ENCODE measurements at places on chromosomes 13 and 19. TPM values are rescaled to one million over a fixed set of nuclear protein-coding genes. Genes with fewer than 3 reads are reported as not detected.

Gene ZNF610
- 20.0 TPM for total RNA-seq

Gene QPCTL
- 2.4 TPM for total RNA-seq

Gene ZFP30
- total RNA-seq: 51.6 TPM

Gene ZNF415
- 13.0 TPM for total RNA-seq

Gene PRSS57
- total RNA-seq: not detected

Gene CGB5
- total RNA-seq: not detected

DNA sequence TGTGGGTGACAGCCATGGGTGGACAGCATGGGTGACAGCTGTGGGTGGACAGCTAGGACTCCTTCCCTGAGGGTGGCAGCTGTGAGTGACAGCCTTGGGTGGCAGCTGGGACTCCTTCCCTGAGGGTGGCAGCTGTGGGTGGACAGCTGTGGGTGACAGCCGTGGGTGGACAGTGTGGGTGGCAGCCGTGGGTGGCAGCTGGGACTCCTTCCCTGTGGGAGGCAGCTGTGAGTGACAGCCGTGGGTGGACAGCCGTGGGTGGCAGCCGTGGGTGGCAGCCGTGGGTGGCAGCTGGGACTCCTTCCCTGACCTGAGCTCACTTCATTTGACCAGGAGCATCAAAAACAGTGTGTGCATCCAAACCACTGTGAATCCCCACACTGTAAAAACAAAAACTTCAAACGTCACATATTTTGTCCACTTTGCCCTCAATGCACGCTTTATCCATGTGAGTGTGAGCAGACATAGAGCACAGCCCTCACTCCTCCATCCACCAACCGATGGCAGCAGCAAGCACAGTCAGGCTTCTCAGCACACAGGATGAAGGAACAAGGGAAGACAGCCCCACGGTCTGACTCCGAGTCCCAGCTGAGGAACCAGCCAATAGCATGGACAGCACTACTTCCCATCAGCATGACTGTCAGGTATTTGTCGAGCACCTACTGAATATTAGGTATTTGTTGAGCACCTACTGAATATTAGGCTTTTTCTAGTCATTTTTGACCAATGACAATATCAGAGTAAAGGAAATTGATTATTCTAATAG lies 1.6 kb upstream of the CFAP97D2 start:
- DNase-seq: no peak

DNA sequence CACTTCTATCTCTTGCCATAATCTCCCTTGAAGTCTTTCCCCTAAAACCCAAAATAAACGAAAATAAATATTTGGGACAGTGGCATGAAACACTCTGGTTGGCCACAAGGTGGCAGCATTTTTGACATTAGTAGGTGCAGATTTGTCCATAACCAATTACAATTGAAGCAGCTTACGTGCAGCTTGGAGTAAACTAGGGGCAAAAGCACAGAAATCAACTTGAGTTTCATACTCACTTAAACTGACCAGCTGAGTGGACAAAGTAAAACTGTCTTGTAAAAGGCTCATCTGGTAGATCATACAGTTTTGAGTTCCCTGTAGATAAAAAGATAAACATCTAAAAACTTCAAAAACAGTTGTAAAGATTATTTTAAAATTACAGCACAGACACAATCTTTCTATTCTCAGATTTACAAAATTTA lies 18.8 kb downstream of the PDCD5 start:
- peak; percentile 55 for DNase-seq

- DNase-seq: no peak
These were observed 6.0 kb upstream of the CCDC97 start for GRCh38 chr19:41303954-41304353.

- DNase-seq: no peak
These were observed 82.1 kb downstream of the WDFY2 start for GRCh38 chr13:51666374-51666773.

GRCh38 chr13:113186061-113186900 lies 22.2 kb downstream of the PCID2 start:
- DNase-seq: no peak

DNA sequence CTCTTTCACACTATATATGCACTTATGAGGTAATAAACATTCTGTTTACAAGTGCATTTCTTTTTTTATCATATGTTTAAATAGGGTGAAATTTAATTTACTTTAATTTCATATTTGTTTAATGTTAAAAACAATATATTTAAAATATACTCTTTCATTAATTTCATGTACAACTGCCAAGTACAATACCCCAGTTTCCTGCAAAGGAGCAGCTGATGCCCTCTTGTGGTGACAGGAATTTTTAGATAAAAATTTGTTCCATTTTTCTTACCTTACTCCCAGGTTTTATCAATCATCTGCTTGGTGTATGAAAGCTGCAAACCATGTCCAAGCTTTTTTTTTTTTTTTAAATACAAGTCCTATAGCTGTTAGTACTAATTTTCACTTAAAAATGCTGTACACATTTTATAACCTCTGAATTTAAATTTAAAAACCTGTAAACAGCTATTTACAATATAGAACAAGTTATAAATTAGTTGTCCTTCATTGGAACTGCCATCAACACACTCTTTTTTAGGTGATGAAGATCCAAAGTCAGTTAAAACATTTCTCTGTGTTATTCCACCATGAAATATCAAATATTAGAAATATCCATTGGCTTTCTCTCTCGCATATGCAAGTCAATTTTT lies 4.9 kb downstream of the PCDH20 start:
- no peak for DNase-seq

DNA sequence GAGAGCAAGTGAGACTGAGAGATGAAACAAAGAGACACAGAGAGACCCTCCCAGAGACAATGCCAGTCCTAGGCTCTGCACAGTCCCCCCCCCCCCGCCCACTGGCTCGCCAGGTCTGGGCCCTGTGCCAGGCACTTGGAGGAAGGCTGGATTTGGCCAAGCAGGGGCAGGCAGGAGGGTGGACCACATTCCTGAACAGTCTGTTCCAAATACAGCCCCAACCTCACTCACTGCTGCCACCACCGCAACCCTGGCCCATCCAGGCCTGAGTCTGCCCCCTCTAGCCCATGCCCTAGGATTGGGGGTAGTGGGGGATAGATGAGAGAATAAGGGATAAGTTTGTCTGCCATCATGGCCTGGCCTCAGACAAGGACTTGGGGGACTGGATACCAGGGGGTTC lies 19.0 kb downstream of the CYP2F1 start:
- no peak for DNase-seq

DNA sequence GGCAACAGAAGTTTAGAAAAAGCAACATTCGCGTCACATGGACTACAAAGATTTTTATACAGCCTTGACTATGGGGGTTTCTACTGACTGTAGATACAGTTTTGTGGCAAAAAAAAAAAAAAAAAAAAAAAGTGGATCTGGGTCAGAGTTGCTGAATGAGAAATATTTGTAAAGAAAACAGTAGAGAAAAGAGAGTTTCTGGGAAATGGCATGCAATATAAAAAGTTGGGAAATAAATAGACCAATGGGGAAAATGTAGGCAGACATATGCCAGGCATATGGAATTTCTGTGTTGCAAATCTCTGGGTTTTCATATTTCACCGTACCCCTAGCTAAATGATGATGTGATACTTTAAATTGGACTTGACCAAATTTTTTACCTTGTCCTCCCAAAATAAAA lies 315.3 kb downstream of the EFNB2 start:
- no peak for DNase-seq

GRCh38 chr13:67036699-67037457 lies 193.3 kb downstream of the PCDH9 start:
- DNase-seq: no peak

Data from cerebellum (tissue), 4 donors.